ENCODE measurements at places on chromosomes 16 and 17. TPM values are rescaled to one million over a fixed set of nuclear protein-coding genes. Genes with fewer than 3 reads are reported as not detected.
A peak's percentile ranks its signal among the peaks of the same experiment; 100 is the strongest.

DNA sequence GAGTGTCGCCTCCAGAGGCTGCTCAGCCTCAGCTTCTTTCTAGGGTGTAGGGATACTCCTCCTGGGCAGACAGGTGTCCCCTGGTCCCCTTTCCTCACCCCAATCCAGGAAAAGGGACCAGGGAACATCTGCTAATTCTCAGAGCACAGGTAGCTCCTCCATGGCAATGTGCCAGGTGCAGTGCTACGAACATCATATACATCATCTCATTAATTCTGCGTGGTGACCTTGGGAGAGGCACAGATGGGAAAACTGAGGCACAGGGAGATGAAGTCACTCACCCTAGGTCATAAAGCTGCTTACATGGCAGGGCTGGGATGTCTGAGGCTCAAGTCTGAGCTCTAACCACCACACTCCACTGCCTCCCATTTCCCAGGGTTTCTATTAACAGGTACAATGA is 11.7 kb downstream of the HDAC5 start:
- DNase-seq = no peak

- DNase-seq = no peak
These were observed 52.0 kb downstream of the IRX6 start for GRCh38 chr16:55376045-55376444.

Gene KRTAP4-4
- total RNA-seq = not detected

- peak; percentile 41 for DNase-seq
These were observed 1.0 kb downstream of the TELO2 start for GRCh38 chr16:1494129-1494640.

Gene KRT28
- total RNA-seq = not detected

DNA sequence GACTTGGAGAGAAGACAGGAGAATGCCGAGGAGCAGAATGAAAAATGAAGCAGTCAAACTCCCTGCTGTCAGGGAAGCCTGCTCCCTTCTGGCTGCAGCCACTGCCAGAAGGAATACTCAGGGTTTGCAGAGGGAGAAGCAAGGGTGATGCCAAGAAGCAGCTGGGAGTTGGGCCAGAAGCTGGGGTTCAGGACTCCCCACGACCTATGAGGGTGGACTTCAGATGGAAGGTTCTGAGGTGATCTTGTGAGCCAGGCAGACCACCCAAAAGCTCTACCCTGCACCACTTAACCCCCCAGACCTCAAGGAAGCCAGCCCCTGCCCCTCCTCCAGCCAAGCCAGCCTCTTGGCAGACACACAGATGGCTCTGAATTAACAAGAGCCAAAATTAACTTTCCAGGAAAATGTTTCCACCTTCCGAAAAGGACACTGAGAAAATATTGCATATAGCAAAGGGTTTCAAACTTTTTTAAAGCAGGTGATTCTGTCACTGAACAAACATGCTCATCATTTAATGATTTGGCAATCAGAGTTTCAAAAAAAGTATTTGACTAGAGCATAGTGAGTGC is 126.0 kb upstream of the ERCC4 start:
- no peak for DNase-seq

DNA sequence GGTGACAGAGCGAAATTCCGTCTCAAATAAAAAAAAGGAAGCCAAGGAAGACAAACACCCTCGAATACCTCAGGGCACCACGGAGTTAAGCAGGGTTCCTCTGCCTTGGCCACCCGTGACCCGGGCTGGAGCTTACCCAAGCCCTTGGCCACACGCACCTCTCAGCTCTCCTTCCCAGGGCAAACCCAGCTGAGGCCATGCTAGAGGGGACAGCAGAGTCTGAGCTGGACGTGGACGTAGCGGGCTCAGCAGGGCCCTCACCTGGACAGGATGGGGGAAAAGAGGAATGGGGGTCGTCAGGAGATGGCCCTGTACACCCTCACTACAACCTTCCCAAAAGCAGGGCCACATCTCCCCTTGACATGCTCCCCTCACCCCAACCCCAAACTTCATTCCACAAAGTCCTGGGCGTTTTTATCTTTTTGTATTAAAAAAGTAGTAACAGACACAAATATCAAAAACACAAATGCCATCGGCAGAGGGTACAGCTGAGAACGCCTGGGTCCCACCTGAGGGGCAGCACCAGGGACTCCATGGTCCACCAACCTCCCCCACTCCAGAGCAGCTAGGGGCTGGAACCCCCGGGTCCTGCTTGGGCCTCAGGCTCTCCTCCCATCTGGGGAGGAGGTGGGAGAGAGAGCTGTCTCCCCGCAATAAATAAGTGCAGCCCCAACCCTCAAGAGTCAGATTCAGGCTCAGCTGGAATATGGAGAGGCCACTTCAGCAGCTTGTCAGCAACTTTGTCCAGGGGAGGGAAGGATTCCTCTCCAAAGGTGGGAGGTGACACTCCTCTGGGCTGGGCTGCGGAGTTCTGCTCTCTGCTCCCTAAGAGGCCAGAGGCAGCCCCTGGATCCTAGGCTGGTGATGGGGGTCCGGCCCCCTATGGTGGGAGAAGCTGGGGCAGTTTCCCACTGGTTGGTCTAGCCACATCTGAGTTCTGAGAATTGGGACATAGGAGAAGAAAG is 11.9 kb downstream of the PER1 start:
- no peak for DNase-seq

Gene MYH8
- not detected for total RNA-seq

DNA sequence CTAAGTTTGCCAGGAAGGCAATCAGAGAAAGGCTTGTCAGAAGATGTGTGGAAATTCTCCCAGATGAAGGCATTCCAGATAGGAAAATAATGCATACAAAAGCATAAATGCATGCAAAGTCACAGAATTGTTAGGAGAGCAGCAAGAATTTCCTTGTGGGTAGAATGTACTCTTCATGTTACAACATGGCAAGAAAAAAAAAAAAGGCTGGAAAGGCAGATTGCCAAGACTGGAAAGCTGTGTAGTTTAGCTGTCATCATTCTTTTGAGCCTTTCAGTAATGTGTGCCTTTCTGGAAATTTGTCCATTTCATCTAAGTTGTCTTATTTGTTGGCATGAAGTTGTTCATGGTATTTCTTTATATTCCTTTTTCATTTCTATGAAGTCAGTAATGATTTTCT is 71.0 kb upstream of the EFCAB3 start:
- no peak for DNase-seq

Gene SEPTIN1
- not detected for total RNA-seq

Gene PVALEF
- not detected for total RNA-seq

DNA sequence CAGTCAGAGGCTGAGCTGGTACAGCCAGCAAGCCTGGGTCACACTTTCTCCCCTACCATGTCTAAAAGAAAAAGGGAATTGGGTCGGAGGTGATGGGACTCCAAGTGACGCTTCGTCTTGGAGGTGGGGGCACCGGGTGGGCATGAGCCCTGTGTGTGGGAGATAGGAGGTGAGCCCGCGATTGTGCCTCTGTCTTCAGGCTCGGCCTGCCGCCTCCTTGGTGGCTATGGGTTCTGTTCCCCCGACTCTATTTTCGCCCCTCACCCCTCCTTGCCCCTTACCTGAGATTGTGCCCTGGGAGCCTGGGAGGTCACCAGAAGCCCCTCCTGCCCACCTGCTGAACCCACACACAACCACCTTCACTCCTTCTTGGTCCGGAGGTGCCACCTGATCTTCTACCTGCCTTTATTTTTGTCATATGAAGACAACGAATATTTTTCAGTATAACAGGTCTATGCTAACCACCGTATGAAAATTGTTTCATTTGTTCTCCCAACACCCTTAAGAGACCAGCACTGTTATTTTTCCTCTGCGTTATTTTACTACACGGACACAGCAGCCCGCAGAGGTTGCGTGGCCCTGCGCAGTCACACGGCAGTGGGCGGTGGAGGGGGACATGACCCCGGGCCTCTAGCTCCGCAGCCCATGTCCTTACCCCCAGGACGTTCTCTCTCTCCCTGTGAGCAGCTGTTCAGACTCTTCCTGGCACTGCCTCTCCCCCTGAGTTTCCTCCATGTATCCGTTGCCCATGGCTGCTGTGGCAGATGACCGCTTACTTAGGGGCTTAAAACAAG is 49.9 kb downstream of the ATP2C2 start:
- DNase-seq = no peak

Gene NPIPB8
- total RNA-seq = 0.14 TPM

Gene SPATA32
- total RNA-seq = not detected

DNA sequence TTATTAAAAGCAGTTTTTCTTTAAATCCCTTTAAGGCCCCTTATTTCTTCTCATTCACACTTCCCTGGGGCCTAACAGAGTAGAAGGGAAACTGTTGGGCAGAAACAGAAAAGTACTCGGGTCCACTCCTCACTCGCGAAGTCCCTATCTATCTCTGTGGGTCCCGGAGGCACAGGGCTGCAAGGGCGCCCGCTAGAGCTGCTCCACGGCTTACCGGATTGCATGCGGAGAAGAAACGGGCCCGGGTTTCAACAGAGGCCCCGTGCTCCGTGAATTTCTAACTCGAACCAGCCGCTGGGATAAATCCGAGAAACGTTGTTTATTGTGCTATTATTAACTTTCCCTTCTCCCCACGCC is 4.3 kb downstream of the CBLN1 start:
- no peak for DNase-seq

Gene C17orf78
- not detected for total RNA-seq

Gene PRSS22
- total RNA-seq = not detected

DNA sequence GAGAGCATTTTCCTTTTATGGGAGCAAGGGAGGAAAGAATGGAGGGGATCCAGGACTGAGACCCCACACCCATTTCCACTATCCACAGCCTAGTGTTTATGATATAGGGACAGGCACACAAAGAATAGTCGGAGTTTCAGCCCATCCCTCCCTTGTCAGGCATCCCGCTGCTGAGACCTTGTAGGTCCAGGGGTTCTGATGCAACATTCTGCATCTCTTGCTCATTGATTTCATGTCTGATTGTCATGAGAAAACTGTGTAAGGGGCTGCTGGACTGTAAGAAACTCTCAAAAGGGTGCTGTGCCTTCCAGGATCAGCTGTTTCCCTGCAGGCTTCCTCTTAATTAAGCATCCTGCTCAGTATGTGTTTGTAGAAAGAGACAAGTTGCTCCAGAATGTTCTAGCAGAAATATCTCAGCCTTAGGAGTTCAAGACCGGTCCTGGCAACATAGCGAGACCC is 5.3 kb upstream of the POLR3E start:
- DNase-seq = no peak

GRCh38 chr17:2405247-2405926 is 4.5 kb upstream of the MNT start:
- peak; percentile 91 for DNase-seq

DNA sequence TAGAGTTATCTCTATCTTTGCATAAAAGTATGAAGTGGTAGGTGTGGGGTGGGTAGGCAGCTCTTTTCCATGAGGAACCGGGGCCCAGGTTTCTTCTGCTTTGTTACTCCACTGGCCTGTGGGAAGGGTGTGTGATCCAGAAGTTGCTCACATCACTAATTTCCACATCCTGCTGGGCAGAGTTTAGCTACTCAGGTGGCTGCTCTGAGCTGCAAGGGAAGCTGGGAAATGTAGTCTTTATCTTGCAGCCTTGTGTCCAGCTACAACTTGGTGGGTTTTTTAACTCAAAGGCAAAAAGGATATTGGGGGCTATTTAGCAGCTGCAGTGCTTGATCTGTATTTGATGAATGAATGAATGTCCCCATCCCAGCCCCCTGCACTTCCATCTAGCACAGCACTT is 335.3 kb downstream of the SNX29 start:
- no peak for DNase-seq

Gene ATP2C2
- not detected for total RNA-seq

DNA sequence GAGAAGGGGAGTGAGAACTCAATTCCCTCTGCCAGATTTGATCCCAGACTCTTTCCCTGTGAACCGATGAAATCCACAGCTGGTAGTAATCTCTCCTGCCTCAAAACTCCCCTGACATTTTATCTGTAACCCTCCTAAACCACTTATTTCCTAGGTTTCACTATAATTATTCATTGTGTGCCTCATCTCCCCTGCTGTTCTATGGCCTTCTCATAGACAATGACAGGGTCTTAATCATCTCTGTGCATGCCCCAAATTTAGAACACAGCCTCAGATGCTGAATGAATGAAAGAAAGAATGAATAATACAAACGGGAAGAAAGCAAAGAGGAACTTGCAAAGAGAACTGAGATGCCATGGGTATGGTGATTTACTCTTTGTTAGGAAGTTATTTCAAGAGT is 451.1 kb downstream of the HS3ST3B1 start:
- DNase-seq = no peak

DNA sequence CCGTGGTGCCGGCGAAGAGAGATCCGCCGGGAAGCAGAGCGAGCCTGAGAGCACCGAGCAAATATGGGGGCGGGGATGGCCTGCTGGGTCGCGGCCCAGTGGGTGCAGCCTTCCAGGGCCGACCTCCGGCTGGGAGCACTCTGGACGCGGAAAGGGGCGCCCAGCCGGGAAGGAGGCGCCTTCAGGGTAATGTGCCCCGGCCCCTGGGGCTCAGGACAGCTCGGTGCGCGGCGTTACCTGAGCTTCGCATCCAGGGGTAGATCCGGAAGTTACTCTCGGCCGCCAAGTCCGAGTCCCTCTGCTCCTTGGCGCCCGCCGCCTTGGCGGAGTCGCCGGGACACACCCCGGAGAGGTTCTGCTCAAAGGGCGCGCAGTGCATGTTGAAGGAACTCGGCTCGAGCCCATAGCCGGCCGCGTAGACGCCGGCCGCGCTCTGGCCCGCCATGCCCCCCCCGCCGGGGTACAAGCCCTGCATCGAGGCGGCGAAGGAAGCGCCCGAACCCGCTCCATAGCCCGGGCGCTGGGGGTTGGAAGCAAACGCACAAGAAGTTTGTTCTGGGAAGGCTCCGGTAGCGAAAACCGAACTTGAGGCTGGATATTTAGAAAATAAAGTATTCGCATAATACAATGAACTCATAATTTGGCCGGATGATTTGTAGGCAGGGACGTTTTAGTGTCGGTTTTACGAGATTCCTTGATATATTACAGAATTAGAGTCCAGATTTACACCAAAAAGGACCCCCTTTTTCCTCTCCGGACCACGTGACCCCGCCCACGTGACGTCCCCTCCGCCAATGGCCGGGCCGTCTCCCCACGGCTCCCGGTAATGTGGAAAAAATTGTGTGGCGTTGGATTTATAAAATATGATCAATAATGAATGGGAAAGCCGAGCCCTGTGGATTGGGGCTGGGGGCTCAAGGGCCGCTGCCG is at the start of gene HOXB7:
HOXB7 (minus strand) TSS at position 736 of the 930 bp plus-strand sequence; CDS start at position 637, 99 bp downstream.
- peak; percentile 65 for DNase-seq

DNA sequence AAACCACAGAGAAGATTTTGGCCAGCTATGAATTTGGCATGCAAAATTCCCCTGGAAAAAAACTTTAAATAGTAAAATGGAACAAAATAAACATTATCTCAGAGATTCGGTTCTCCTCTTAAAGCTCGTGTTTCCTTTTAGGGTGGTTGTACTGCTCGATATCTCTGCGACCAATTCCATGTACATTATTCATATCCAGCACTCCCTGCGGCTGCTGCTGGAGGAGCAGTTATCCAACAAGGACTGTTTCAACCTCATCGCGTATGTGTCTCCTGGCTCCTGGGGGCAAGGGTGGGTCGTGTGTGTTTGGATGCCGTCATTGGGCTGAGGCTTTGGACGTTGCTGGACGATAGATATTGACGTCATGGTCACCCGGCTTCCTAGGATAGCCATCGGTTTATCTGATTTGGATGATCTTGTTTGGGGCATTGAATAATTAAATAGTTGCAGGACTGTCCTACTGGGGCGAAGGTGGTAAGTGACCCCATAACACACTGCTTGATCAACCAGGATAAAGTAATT is 33.8 kb downstream of the VWA3A start:
- DNase-seq = no peak

- peak; percentile 57 for DNase-seq
These were observed 4.8 kb upstream of the SHISA9 start for GRCh38 chr16:12896562-12896961.

Measured in A172 (cell line).